ENCODE measurements at places on chromosomes 5 and 9.

DNA sequence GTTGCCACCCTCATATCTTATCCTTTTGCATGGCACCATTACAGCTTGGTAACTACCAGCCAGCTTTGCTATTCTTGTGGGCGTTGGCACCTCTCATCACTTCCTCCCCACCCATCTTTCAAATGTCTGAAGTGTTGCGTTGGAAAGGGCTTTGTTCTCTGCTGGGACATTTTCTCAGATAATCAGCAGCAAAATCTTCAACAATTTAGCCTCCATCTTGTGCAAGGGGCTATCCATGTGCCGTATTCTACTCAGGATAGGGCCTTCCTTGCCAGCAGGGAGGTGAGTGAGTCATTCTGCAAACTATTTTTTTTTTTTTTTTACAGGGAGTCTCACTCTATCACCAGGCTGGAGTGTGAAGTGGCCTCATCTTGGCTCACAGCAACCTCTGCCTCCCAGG is 62.1 kb upstream of the NUDT12 start:
- DNase-seq = no peak

GRCh38 chr9:115306865-115307264 is 188.9 kb upstream of the TNC start:
- DNase-seq = no peak

DNA sequence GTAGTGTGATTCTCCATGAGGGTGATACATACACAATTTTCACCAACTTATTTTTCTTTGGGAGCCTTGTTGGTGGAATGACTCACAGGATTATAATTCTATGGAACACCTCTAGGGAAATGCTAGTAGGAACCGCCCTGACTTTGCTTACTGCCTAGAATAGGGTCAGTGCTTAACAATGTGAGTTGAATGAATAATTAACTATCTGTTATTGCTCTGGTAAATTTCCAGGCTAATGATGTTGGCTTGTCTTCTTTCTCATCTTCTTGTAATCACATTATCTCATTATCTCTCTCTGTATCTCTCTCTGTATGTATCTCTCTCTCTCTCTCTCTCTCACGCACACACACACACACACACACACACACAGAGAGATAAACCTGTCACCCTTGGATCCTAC is 291.1 kb downstream of the TRIM32 start:
- no peak for DNase-seq

- no peak for DNase-seq
Observed at GRCh38 chr5:6158974-6159831, 219.1 kb downstream of the MED10 start.

GRCh38 chr5:170720179-170720578 is 63.3 kb upstream of the GABRP start:
- DNase-seq = no peak

GRCh38 chr5:153660919-153661318 is 170.4 kb downstream of the GRIA1 start:
- DNase-seq = no peak

- DNase-seq = no peak
Observed at GRCh38 chr9:91425271-91425670, 1.6 kb upstream of the NFIL3 start.

GRCh38 chr9:88034964-88035363 is 60.6 kb upstream of the CDK20 start:
- DNase-seq = no peak

DNA sequence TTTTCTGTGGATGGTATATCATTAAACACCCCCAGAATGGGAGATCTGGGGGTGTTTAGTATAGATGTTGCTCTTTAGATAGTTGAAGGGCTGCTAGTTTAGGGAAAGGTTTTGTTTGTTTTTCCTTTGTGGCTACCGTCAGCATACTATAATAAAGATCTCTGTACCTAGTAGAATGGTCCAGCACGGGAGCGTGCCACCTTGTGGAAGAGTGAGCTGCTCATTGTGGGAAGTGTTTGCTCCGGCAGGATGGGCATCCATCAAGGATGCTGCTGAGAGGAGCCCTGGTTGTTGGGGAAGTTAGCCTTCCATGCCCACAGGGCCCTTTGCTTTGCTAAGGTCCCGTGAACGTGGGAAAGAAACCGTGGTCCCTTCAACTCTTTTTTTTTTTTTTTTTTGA is 113.1 kb downstream of the LIFR start:
- DNase-seq = no peak

GRCh38 chr5:65395526-65396155 is 86.1 kb downstream of the ADAMTS6 start:
- no peak for DNase-seq

DNA sequence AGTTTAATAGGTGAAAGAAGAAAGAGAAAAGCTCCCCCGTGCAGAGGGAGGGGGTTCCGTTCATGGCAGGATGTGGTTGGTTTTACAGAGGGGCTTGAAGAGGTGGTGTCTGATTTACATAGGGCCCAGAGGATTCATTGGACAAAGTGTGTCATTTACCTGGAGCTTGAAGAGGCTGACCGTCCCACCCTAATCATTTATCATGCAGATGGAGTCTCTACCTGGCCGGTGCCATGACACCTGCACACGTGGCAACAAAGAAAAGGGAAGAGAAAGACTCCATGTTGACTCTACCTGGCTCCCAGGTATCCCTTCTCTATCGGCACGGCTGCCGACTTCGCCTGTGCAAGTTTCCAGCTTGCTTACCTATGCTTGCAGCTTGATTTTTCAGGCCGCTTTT is 35.3 kb upstream of the PRRC2B start:
- no peak for DNase-seq

DNA sequence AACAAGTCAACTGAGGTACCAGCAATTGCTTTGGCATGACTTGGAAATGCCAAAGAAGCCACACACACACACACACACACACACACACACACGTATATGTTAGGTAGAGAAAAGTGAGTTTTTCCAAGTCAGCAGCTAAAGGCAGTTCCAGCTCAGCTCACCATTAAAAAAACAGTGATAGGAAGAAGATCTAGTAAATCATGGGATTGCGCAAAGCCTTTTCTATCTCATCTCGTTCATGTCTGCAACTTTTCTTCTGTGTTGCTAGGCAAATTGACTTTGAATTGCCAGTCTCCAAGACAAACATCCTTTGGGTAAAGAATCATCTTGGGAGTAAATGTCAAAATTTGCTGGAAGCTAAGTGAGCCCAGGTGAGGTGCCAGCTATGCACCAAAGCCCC is 500.1 kb downstream of the ENC1 start:
- DNase-seq = no peak

GRCh38 chr5:154368041-154368800 is 77.6 kb upstream of the SAP30L start:
- DNase-seq = no peak

DNA sequence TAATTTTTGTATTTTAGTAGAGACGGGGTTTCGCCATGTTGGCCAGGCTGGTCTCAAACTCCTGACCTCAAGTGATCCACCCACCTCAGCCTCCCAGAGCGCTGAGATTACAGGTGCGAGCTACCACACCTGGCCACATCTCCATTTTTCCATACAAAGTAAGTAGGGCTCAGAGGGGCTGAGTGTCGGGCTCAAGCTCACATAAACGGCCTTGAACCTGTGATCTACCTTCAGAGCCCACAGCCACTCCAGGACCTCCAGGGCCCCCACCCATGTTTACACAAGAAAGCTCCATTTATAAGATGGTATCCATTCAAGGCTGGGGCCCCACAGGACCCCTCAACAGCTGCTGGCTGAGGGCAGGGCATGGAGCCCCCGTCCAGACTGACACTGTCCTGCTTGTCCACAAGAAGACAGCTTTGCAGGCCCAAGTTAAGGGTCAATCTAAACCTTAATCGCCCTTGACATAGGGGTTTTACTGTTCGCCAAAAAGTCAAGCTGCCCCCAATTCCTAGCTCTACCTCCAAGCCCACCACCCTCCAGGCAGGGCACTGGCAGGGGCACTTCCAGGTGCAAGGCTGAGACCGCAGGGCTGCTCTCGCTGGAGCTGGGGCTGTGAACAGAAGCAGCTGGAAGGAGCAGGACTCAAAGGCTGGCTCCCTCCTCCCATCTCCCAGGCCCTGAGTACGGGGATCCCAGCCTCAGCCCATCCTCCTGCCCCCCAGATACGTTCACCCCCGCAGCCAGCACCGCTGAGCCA is 18.9 kb downstream of the FAM78A start:
- no peak for DNase-seq

DNA sequence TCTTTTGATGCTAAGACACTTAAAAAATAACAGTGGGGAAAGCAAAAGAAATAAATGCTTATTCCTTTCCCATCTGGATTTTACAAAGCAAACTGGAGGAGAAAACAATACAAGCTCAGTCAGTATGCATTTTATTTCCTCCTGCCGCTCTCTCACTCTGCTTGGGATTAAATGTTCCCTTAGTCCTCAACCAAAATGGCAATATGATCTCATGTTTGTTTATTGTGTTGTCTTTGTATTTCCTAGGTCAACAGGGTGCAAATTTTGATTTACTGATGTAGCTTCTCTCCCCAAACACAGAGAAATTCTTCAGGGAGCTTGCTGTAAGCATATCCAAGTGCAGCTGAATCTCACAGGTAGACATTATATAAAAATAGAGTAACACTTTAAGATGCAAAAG is 92.1 kb upstream of the ERBIN start:
- DNase-seq = no peak

- no peak for DNase-seq
Observed at GRCh38 chr5:176929654-176930053, 30.5 kb upstream of the HK3 start.

GRCh38 chr5:163807781-163808180 is 302.4 kb downstream of the MAT2B start:
- DNase-seq = no peak

- no peak for DNase-seq
Observed at GRCh38 chr9:84598921-84599636, 70.5 kb upstream of the NTRK2 start.

DNA sequence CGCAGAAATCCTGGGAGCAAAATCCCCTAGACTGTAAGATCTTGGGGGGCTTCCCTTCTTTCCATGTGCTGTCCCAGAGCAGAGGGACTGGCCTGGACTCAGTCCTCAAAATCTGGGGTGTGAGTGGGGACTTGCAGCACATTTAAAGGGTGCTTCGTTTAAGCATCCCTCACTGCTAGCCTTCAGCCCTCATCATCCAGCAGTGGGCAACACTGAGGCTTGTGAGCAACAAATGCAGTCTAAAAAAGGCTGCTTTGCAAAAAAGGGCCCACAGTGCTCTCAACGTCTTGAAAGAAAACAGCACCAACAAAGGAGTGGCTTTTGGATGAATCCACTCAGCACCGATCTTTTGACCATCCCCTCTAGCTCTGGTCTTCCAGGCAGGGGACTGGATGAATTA is 128.3 kb upstream of the TBC1D2 start:
- no peak for DNase-seq

DNA sequence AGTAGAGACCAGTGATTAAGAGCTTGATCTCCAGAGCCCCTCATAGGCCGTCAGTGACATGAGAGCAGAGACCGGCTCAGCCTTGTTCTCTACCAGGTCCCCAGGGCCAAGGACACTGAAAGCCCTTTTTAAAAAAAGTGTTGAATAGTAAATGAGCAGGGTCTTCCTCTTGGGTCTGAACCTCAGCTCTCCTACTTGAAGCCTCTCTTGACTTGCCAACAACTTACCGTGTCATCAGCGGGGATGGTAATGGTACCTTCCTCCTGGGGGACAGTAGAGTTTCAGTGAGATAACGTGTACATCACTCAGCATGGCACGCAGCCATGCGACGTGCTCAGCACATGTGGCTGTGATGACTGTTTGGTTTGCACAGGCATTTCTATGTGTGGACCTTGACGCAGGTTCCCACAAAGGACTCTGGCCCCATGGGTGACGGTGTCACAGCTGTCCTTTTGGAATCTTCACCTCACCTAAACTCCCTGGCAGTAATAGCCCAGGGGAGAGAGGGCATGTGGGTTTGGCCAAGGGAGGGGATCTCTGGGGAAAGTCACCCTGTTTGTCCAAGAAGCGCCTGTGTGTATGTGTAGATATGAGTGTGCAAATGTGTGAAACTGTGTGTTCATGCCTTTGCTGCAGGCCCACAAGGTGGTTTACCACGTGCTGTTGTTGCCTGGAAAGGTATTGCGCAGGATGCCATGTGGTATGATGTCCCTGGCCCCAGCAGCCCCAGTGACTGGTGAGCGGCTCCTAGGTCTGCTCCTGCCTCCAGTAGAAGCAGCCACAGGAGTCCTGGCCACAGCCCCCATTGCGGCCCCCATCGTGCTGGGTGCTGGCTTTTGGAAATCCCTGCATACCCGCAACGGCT is 18.7 kb downstream of the ERGIC1 start:
- DNase-seq = no peak
